ENCODE measurements at places on chromosomes 16 and 17.

- DNase-seq = no peak
Measured at GRCh38 chr16:4495766-4496165, 19.6 kb downstream of the HMOX2 start.

DNA sequence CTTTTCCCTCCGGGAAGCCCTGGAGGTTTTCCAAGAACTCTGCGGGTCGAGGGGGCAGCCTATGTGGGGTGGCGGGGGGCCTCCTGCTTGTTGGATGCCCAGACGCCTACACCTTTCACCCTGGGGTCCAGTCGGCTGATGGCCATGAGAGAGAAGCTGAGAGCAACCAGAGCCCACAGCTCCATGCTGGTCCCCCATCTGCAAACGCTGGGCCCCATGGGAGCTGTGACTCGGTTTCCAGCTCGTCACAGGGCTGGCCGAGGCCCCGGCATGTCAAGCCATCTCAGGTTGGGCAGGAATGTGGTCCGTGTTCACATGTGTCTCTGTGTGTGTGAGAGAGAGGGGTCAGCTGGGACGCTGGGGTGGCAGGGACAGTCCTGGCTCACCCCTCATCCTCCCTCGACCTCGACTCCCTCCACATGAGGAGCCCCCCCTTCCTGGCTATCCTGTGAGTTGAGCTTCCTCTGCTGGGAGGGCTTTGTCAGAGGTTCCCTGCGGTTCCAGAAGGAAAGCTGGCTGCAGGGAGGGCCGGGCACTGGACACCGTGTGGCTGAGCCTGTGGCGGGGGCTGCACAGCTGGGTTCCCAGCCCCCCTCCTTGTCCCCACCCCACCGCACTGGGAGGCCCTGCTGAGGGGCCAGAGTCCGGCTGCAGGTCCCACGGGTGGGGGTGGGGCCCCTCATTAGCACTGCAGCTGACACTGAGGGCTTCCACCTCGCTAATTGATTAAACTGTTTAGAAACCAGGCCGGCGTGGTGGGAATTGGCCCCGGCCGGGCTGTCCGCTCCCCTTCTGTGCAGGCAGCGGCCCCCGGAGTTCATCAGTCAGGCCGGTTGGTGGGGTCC lies 19.1 kb downstream of the METRNL start:
- DNase-seq = peak; percentile 32

- no peak for DNase-seq
Measured at GRCh38 chr17:20073055-20073979, 64.2 kb downstream of the SPECC1 start.

GRCh38 chr17:82094931-82095776 lies 2.9 kb downstream of the FASN start:
- no peak for DNase-seq

DNA sequence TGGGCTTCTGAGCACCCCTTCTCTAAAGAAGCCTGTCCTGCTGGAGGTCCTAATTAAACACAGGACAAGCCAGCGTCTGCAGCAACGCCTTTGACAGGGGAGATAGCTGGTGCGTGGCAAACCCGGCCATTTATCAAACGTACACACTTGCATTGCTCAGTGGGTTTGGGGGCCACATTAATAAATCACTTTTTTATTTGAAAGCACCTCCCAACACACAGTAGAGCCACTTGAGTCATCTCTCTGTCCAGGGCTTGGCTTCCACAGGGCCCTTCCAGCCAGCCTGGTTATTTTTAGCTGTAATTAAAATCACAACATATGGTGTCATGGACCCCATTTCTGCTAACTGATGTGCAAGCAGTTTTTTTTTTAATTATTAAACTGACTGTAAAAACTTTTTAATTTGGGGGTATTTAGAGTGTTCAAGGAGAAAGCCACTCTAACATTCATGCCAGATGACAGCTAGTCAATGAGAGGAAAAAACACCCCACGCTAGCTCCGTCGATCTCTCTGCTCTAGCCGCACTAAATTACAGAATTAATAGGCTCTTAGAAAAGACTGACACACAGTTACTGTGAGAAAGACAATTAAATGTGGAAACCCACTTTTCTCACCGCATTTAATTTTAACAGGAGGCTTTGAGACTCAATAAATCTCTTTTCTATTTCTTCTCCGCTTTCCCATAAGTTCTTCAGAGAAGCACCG lies 201.0 kb upstream of the WSCD1 start:
- no peak for DNase-seq

GRCh38 chr17:67834634-67835033 lies 9.3 kb downstream of the BPTF start:
- DNase-seq = no peak

DNA sequence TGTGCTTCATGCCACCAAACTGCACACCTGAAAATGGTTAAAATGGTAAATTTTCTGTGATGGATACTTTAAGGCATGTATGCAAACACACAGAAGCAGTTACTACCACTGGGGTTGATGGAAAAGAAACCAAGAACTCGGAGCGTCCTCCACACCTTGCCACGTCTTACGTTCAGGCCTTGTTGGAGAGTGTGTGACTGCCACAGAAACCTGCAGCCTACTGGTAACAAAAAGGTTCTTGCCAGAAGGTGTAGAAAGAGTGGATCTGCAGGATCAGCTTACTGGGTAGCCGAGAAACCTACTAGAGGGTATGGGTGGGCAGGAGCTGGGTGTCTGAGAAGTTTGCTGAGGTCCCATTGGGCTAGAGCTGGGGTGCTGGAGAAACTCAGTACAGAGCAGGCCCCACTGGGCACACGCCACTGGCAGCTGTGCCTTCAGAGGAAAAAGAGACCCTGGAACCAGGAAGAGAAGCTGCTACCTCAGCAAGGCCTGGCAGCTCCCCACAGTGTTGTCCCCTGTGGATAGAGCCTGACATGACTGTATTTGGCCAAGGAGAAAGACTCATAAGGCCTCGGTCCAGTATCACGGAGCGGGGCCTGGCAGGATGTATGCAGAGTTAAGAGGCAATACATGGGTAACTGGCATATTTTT lies 204.6 kb downstream of the SEC14L1 start:
- no peak for DNase-seq

- peak; percentile 73 for DNase-seq
Measured at GRCh38 chr17:60641810-60642220, 35.8 kb upstream of the BCAS3 start.

DNA sequence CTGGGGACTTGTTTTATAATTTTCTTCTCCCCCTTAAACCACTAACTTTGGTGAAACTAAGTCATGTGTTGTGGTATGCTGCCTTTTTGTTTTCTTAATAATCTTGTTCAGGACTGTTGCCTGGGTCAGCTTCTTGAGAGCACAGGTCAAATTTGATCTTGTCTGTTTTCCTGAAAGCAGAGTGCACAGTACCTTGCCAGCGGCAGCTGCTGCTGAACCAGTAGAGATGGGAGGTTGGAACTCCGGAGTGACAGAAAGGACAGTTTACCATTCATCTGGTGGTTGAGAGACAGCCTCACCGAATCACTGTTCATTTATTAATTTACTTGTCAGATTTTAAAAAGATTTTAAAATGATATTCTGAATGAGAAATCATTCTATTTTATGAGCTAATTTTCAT lies 125.0 kb downstream of the PHKB start:
- DNase-seq = no peak

All from K562 (cell line).